ENCODE measurements at places on chromosomes 2 and 18. TPM values are rescaled to one million over a fixed set of nuclear protein-coding genes. Genes with fewer than 3 reads are reported as not detected.
A peak's percentile ranks its signal among the peaks of the same experiment; 100 is the strongest.

The MTA3 gene
- total RNA-seq: 29.3 TPM

GRCh38 chr2:29561181-29561580, 360.2 kb downstream of the ALK start:
- no peak for DNase-seq

DNA sequence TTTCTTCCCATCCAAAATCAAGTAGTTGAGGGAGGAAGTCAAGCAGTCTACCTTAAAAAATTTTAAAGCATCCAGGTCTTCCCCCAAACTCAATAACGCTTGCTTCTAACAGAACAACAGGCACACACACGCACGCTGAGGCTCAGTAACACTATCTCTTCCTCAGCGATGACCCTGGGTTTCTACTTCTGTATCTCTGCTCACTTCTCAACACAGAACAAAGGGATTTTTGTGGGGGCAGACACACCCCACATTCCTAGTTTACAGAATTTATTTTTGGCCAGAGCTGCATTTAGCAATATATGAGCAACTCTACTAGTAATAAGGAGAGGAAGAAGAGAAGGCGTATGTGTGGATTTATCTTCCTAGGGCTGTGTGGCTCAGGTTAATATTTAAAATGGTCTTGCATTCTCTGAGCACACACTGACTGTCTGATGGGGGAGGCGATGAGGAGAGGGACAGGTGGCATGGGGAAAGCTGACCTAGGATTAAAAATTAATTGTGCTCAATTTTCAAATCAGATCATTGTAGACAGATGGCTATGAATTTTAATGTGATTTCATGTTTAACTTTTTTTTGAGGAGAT, 71.3 kb upstream of the PPM1B start:
- DNase-seq: no peak

GRCh38 chr2:231201475-231201814, 3.0 kb downstream of the ARMC9 start:
- DNase-seq: no peak

- peak; percentile 48 for DNase-seq
Observed at GRCh38 chr2:102051692-102052277, 60.0 kb downstream of the IL1R2 start.

The IL36RN gene
- total RNA-seq: not detected

DNA sequence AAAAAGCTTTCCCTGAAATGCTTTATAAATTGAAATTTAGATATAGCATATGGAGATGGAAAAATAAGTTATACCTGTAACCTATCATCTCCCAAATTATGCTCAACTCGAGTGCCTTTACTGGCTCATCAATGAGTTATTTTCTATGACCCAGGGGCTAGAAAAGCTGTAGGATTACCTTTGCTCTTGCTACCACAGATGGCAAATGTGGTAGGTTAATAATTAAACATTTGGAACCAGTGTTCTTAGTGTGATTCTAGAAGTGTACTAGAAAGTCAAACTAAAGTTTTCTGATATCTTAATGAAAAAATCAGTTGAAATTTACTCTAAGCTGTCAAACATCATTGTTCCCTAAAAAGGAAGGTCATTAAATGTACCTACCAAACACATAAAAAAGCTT, 22.5 kb downstream of the ALS2 start:
- no peak for DNase-seq

GRCh38 chr18:58364876-58365528, 263.9 kb downstream of the ALPK2 start:
- peak; percentile 76 for DNase-seq

GRCh38 chr2:62186156-62186905, 9.6 kb upstream of the B3GNT2 start:
- no peak for DNase-seq

DNA sequence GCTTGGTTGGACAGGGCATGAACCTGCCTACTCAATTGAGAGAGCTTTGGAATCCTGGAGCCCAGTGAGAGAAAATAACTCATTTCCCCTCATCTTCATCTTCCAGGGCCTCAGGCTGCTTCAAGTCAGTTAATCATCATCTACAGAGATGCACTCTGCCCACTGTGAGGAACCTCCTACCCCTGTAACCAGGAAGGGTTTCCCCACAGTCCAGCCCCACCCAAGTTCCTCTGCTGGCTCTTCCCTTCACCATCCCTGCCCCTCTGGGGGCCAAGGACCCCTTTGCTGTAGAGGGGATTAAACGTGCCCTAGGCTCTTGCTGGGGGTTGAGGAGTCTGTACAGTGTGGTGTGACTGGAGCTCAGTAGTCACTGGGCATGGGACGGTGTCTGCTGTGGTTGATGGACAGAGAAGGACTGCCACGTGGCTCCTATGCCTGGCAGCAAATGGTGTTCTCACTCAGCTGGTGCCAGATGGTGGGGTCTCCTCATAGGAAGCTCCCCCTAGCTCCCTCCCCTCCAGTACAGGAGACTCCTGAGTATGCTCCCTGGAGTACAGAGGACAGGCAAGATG, 29.5 kb upstream of the LGALSL start:
- DNase-seq: no peak

DNA sequence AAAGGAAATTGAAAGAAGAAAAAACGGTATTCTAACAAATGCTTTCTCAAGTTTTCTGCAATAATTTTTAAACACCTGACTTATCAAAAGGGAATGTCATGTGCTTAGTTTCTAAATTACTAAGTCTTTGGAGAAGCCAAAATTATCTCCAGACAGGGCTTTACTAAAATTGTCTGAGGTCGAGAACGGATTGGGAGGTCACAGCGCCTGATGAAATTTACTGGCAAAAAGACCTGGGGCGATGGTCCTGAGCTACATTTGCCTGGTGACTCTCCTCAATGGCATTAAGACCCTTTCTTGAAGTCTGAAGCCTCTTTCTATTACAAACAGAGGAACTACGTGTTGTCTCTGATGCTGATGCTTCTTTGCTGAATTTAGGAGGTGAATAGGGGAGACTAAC, 291.8 kb upstream of the SESTD1 start:
- DNase-seq: no peak

All from osteoblast (primary cell).